NCI-H1105 treated with DMSO at 0.1 percent for 48 hours (cell line): ENCODE measurements at places on chromosomes 3 and 15.

GRCh38 chr15:23397779-23398178 lies 43.2 kb downstream of the GOLGA8S start:
- DNase-seq: no peak

DNA sequence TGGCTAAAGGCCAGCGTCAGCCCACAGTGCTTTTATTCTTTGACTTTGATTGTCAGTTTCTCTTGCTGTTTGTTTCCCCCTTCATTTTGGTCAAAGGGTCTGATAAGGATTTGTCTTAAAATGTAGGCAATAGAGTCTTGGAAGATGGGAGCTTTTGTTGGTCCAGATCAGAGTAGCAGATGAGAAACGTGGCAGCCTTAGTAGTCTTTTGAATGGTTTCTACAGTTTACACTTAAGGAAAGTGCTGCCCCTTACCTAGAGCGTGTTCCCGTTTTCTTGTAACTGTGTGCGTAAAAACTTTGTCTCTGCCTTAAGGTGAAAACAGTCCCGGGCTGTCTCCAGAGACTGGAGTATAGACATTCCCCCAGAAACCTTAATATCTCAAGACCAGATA lies 630 bp downstream of the LXN start:
- DNase-seq: no peak

DNA sequence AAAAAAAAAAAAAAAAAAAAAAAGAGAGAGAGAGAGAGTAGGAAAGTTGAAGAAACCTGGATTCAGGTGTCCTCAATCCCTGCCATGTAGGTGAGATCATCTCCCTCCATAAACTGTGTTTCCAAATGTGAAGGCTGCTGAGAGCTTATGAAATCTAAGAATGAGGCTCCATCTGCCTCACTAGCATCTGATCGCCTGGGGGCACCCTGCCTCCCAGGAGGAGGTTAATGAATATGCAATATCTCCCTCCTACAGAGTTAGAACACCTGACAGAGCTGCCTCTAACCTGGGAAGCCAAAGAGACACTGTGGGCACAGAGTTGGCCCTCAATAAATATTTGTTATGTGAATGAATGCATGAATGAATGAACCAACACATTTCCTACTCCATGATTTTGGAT lies 23.8 kb upstream of the ZNF148 start:
- DNase-seq: no peak

DNA sequence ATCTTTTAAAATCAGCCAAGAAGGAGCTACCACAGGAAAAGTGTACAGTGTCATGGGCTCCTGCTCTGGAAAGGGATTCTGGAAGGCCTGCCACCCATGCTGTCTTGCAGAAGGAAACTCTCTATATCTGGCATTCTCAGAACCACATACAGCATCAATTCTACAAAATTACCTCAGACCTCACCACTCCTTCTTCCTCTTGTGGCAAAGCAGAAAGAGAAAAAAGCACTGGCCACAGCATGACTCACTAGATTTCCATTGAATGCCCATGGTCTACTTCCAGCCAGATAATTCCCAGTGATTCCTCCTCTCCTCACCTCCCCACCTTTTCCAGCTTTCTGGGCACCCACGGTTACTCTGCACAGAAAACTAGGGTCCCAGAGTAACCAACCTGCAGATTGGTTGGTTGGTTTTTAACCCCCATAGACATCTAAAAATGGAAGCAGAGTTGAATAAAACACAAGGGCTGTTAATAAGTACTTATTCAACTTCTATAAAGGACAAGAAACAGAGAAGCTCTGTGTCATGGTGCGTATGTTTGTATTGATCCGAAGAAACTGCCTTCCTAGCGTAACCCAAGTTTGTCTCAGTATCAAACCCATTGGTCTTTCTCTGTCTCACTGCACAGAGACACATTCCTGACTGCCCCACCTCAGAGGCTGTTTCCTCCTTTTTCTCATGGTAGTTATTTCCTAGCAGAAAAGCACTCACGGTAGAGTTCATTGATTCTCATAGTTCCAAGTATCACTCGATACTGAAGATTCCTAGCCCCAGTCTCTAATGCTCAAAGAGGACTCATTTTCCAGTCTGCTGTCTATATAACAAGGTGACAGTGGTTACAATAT lies 67.7 kb downstream of the LDHAL6B start:
- DNase-seq: no peak

DNA sequence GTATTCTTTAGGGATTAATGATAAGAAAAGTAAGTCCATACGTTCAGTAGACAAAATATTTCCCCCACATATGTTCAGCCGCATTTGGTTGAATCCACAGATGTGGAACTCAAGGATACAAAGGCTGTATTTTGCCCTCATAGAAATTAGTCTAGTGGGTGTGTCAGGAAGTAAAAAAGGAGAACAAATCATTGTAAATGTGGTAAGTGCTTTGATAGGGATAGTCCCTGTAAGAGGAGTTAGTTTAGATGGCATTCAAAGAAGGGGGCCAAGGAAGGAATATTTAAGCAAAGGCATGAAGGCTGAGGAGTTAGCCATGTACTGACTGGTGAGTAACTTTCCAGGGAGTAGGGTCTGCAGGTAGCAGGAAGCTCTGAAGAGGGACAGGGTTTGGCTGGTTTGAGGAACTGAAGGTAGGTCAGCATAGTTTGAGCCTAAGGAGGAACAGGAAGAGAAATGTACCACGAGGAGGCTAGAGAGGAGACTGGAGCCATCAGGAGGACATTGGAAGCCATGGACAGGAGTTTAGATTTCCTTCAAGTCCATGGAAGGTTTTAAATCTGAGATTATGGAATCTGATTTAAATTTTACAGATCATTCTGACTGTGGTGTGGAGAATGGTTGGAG lies 98.8 kb downstream of the MME start:
- no peak for DNase-seq

DNA sequence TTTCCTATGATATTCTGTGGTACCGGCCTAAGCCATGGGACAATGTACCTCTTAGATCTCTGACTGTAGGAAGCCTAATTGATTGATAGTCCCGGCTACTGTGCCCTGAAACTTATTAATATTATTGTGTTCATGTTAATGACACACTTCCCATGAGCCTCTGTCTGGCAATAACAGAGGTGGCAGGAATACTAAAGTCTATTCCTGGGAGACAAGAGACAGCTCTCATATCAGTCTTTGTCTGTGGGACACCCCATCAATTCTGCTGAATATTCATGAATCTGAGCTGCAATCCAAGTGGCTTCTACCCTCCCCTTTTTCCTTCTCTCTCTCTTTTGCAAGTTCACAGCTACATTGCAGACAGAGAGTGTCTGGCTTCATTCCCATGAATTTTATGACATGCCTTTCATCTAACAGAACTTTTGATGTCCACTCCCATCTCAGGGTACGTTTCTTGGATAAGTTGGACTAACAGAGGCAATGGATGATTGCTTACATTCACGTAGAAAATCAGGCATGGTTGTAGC lies 907.5 kb downstream of the ZPLD1 start:
- no peak for DNase-seq
